ENCODE measurements at places on chromosomes 7 and 10. TPM values are rescaled to one million over a fixed set of nuclear protein-coding genes. Genes with fewer than 3 reads are reported as not detected.

The SPDYE2B gene
- not detected for total RNA-seq

The EPHB6 gene
- total RNA-seq = 55.9 TPM

The FKBP9 gene
- 87.2 TPM for total RNA-seq

The CTNNA3 gene
- total RNA-seq = 1.1 TPM

The P4HA1 gene
- 25.0 TPM for total RNA-seq

The CCDC7 gene
- 31.7 TPM for total RNA-seq

The ADAM12 gene
- 12.3 TPM for total RNA-seq

The OPN4 gene
- not detected for total RNA-seq

The NUDT13 gene
- 2.5 TPM for total RNA-seq

The RNF148 gene
- 3.5 TPM for total RNA-seq

The SCIN gene
- total RNA-seq = 20.2 TPM

The CRYGN gene
- total RNA-seq = not detected

The SEMA3A gene
- total RNA-seq = 8.1 TPM

The DYNC1I1 gene
- total RNA-seq = 14.6 TPM

The NAT16 gene
- not detected for total RNA-seq

The RARRES2 gene
- total RNA-seq = 91.0 TPM

The TIMM23 gene
- 56.5 TPM for total RNA-seq

The CPEB3 gene
- 6.0 TPM for total RNA-seq

The PGAM2 gene
- 0.62 TPM for total RNA-seq

The ASAH2 gene
- total RNA-seq = 11.3 TPM

The CNNM1 gene
- total RNA-seq = 1.1 TPM

The OGDH gene
- 109 TPM for total RNA-seq

The PSPH gene
- 17.1 TPM for total RNA-seq

Data from ureter (tissue), 1 donor.